Activated naive CD8-positive, alpha-beta T cell treated with anti-CD3 and anti-CD28 coated beads, Interleukin-2, amount 50 U/mL, for 16 hours (primary cell): ENCODE measurements at places on chromosomes 12 and 14.

DNA sequence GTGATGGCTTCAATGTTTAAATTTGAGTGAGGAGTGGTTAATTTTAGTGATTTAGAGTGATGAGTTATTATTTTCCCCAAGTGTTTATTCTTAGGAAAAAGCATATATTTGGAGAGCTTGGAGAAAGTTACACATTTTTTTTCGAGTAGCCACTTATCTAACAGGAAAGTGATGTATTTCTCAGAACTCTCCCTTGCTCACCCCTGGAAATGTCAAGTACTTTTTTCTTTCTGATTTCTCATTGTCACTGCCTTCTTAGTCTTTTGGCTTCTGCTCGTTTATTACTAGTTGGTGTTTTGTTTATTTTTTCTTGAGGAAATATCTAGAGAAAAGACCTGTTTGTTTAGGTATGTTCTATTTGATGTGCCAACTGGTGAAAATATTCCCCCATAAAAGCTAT is 58.8 kb downstream of the AEBP2 start:
- no peak for DNase-seq

DNA sequence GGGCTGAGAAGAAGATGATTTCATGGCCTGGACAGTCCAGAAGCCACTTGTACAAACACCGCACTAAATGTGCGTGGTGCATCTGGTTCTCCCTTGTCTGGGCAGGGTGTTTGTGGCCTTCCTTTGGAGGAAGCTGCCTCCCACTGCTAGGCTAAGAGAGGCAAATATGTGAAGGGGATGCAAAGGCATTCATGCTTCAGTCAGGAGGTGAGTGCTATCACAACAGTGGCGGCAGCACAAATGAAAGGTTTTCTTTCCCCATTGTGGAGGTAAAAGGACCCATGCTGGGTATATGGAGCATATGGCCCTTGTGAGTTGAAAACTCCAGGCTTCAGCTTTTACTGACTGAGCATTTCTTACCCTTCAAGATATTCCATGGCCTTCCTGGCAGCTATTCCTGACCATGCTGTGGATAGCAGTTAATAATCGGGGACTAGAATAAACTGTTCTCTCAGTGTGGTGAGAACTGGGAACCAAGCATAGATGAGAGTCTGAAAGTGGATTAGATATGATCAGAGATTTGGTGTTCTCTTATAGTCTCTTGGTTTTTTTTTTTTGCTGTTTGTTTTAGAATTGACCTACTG is 69.9 kb downstream of the MYRFL start:
- no peak for DNase-seq

DNA sequence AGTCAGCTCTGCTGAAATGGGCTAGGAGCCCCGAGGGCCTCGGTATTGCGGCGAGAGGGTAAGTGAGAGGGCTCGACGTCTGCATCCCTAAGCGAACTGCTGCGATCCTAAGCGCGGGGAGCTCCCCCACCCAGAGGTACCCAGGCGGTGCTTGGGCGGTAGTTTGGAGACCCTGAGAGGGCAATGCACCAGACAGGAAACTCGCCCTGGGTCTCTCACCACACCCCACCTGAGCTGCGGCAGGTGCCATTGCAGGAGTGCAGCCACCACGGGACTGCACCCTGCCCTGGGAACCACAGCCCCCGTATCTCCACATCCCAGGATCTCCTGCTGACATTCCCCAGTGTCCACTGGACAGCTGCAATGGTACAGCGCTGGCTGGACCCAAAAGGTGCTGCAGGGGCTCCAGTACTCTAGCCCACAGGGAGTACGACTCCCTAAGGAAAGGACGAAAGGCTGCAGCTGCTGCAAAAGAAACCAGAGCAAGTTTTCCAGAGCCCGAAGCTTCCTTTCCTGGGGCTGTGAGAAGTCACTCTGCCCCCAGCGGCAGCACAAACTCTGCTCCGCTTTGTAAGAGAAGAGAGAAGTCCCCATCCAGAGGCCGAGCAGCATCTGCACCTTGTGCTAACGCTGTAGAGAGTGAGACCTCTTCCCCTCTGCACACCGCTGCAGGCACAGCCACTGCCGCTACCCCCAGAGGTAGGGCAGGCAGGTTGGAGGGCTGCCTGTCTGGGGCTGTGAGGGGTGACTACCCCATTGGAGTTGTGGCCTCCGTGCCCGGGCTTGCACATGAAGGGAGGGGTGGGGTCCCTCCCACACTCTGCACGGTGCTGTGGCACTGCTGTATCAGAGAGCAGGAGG is 31.1 kb upstream of the MON2 start:
- DNase-seq: no peak

- DNase-seq: no peak
These were observed 436.2 kb downstream of the RAD51B start for GRCh38 chr14:68255693-68256178.

- DNase-seq: no peak
These were observed 407.9 kb upstream of the ATXN7L3B start for GRCh38 chr12:74129702-74130101.

GRCh38 chr12:27436768-27437167 is 9.8 kb upstream of the SMCO2 start:
- DNase-seq: no peak

DNA sequence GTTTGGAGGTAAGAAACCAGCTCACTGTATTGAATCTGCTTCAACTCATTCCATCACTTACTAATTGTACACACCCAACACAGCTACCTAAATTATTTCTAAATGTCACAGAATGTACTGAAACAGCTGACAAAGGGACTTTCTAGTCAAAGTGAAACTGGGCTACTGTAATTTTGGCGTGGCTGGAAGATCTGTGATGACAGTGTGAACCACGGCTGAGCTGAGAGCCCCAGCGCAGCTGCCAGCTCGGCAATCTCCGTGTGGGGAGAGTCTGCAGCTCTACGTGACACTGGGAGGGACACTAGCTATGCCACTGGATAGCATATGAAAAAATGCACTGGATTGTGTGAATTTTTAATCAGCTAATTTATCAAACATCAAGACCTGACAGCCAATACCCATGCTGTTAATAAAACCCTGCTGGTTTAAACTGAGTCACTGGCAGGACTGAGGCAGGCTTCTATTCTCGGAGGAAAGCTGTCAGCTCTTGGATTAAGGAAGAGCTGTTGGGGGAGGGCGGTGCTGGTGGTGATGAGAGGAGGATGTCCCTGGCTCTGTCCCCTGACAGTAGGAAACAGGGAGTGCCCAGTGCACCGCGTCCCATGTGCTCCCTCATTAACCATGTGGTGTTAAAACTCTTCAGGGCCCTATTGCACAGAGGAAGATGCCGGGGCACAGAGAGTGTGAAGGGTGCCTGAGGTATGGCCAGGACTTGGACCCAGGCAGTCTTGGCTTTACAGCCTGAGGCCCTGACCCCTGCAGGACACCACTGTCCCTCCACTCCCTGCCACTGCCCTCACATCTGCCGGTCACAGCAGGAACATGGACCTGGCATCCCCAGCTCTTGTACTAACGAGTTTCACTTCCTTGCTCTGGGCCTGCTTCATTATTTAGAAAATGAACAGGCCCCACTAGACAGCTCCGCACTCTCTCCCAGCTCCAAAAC is 13.3 kb downstream of the SLC15A4 start:
- no peak for DNase-seq

DNA sequence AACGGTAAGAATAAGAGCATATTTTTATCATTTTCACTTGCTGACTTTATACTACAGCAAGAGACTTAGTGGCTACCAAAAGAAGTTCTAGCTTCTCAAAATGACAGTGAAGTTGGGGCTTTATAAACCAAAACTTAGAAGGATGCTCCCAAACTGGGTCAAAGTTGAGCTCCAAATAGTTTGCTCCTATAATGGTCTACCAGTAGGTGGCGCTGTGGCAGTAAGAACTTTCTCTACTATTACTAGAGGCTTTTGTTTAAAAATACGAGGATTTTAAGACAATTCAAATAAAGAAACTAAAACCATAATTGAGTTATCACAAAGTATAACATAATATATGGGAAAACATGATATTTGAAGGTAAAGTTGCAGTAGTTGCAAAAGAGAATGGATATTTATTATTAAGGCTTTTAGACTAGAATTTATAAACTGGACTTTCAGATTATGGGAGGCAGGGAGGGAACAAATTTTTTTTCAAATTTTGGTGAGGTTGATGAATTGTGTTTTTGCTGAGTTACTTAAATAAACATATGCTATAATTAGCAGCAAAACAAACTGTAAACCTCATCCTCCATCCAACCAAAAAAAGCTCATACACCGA is 75.0 kb downstream of the TGFB3 start:
- peak; percentile 32 for DNase-seq

DNA sequence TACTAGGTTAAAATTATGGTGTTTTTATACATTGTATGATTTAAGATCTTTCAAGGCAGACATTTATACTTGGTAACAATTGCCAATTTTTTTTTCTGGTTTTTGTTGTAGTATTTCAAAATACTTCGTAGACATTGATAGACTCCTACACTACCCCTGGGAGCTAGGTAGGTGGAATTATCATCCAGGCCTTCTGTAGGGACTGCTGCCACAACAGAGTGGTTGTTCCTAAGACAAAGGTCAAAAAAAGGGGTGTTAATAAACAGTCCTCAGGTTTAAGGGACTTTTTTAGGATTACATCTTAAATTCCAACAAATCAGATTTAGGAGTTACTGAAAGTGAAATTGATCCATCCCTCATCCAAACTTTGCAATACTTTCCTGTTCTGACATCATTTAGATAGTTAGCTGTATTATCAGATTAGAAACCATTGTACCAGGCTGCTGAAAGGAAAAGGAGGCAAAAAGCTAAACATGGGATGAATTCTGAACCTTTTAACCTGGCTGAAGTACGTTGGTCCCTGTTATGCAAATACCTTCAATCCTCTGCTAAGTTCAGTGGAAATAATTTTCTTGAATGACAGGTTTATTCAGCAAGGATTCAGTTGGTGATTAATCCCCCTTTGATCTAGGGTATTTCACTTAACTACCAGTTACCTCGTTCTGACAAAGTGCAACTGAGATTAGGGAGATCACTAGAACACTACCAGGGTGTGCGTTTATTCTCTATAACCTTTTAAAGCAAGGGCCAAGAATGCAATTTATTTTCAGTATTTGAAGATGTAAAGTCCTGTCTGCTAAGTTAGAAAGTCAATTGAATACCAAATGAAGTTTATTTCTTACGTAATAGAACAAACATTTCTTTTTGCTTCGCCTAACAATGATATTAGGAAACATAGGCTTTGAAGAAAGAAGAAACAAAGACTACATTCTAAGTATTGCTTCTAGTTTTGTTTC is 23.2 kb downstream of the AP5M1 start:
- no peak for DNase-seq

GRCh38 chr14:102565331-102565887 is 27.0 kb upstream of the RCOR1 start:
- no peak for DNase-seq

DNA sequence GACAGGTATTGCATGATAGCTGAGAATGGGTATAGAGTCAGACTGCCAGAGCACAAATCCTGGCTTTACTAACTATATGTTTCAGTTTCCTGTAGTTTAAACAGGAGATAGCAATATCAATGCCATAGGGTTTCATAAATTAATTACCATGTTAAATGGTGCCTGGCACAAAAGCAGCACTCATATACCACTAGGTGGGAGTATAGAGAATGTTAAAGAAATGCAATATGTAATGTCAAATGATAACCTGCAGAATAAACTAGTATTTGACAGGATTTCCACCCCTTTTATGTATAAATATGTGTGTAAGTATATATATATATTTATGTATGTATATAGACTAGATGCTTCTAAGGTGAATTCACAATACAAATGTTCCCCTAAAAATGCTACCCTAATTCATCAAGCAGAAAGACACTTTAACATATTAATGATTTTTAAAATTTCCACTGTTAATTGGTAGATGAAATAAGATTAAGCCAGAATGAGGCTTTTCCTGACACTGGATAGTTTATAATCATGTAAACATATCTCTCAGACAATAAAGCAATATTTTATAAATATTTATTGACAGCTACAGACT is 8.6 kb downstream of the WDR89 start:
- DNase-seq: no peak

- DNase-seq: no peak
These were observed 585.4 kb downstream of the SNAPC1 start for GRCh38 chr14:62347562-62348011.

- no peak for DNase-seq
These were observed 7.3 kb upstream of the MGP start for GRCh38 chr12:14892726-14893505.

DNA sequence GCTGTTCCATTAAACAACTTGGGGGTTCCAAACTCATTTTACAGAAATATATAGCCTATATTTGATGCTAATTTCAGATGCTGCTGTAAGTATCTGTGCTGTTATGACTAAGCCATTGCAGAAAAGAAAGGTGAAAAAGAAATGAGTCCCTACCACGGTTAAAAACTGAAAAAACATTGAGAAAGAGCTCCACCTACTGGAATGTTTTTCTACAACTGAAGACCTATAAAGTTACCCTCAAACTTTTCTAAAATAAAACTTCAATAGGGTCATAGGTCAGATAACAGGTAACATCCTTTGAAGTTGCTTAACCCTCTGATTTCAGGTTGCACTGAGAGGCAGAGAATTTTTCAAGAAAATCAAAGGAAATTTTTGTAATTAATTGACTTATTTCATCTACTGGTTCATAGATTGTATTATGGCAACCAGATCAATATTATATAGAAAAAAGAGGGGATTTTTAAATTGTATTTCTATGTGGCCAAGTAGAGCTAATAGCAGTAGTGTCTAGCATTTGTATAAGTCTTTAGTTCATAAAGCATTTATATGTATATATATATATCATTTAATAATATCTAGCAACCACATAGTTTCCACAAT is 279.9 kb downstream of the RPS29 start:
- no peak for DNase-seq

DNA sequence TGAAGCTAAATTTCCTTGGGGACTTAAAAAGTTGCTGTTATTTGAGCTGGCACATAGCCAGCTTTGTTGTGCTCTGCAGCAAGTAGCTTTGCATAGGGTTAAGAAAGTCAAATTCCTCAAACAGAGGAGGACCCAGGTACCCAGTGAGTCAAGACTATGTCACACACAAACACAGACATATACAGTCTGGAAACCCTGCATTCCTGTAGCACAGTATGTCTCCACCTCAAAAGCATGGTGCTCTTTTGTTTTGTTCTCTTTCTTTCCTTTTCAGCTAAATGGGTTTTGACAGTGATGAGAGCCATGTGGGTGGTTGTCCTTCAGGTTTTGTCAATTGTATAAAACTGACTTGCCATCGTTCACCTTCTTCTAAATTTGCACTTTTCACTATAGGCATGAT is 179.6 kb upstream of the DIO2 start:
- DNase-seq: no peak

- DNase-seq: no peak
These were observed 45.0 kb downstream of the RAB35 start for GRCh38 chr12:120071493-120072020.

- no peak for DNase-seq
These were observed 707.8 kb downstream of the FLRT2 start for GRCh38 chr14:86237733-86238132.

DNA sequence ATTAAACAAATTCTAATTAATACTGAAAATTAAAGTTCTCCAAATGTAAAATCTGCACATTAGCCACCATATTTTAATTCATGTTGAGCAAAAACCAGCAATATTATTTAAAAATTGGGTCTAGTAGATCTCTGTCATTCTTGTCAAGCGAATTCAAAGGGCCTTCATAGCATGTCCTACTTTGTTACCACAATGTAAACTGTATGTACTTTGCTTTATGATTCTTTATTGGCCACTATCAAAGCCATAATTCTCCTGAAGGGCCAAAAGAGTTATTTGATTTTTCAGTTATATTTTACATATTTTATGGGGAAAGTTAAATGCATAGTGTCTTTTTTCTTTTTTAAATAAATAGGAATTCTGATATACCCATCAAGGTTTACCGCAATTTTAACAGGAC is 117.9 kb downstream of the RPS6KA5 start:
- DNase-seq: no peak

- DNase-seq: no peak
These were observed 6.2 kb downstream of the LRCOL1 start for GRCh38 chr12:132604151-132604618.
